ENCODE measurements at places on chromosomes 12 and 14.

DNA sequence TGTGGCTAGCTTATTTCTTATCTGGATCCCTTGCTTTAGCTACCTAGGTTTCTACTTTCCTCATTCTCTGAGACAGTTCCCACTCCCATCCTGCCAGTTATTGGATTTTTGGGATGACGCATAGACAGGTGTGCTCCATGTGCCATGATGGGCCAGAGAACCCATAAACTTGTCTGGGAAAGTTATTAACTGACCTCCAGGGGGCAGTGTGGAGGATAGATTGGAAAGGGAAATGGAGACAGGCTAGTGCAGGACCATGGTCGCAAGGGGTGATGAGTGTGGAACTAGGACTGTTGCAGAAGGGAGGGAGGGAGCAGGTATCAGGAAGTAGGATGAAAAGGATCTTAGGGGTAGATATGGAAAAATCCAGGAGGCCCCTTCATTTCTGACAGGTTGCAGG, 80.3 kb downstream of the ESRRB start:
- DNase-seq = peak; percentile 40

DNA sequence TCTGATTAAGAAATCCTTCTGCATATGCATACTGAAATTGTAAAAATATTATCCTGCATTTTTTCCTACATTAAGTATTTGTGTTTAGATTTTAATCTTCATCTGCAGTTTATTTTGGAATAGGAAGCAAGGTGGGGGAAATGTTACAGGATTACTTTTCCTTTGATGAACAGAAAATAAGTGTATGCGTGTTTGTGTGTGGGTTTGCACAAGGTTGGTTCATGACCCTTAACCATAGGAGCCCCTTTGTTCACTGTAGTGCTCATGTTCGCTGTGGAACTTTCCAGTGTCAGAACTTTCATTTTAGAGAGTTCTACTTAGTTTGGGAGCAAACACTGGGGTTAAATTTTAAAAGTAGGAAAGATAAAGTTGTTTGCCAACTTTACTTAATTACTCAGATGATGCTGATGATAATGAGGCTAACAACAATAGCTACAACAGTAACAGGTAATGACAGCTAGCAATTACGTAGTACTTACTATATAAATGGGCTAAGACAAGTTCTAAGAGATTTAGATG, 6.4 kb upstream of the A2M start:
- no peak for DNase-seq

- no peak for DNase-seq
Measured at GRCh38 chr14:90759370-90760077, 56.7 kb downstream of the TTC7B start.

GRCh38 chr12:120429368-120429767, 8.5 kb upstream of the COX6A1 start:
- no peak for DNase-seq

DNA sequence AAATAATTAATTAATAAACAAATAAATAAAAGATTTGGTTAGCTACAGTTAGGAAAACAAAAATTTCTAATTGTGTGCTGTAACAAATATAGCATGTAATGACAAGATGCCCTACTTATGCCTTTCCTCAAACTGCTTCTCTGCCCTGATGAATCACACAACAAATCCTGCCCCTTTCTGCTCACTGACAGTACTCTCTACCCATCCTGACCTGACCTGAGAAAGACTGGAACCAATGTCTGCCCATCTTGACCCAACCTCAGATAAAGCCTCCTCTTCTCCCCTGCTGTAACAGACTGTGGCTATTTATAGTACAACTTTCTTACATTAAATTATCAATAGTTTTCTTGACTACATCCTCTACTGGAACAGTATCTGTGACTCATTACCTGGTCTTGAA, 43.7 kb downstream of the PPP1R13B start:
- peak; percentile 46 for DNase-seq

DNA sequence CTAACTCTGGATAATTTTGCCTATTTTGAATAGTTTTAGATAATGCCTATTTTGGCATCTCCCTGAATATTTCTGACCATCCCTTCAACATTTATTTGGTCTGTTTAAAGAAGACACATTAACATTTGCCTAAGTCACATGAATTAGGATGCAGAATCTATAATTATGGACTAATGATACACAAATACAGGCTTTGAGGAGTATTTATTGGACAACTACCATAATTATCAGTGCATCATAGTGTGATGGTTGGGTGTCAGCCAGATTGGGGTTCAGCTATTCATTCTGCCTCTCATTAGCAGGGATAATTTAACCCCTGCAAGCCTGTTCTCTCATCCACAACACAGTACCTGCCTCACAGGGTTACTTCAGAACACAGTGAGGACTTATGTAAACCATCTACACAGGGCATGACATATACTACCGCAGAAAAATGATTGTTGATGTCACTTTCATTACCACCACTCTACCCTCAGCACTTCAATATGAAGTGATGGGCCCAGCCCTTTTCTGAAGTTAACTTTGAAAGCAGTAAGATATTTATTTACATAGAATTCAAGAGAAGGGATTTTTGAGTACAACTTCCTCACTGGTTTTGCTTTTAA, 14.4 kb downstream of the PRKCH start:
- no peak for DNase-seq

DNA sequence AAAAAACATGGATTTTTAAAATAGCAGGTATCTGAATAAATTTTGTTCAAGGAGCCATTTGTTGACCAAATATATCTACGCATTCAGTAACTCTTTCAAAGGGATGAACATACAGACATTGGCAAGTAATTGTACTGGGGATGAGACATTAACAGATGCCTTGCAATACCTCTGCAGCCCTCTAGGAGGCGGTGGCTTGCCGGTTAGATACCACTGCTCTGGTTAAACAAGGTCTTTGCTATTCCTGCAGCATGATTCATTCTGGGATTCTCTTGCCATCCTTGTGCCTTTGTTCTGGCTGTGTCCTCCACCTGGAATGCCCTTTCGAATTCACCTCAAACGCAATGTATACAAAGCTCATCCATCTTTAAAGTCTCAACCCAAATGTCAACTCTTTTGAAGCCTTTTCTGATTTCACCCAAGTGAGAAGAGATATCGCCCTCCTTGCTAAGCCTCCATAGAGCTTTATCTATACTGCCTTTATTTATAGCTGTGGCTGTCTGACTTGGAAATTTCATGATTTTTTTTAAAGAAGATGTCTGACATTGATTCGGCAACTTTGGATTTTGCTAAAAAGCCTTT, 131.0 kb upstream of the SRRM4 start:
- DNase-seq = no peak

DNA sequence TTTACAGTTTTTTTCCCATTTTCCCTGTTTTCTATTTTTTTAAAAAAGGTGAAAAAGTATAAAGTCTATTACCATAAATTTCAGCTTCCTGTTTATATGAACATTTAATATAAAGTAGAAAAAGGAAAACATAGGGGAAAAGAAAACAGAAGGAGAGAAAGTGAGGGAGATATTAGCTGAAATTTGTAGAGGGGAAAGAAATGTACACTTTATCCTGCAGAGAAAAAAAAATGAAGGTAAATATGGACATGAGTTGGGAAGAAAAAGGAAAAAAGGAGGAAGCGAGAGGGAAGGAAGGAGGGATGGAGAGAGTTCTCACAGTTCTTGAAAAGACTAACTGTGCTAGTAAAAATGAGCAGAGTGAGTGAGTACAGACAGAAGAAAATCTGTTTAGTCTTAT, 91.6 kb upstream of the BTG1 start:
- DNase-seq = no peak

GRCh38 chr12:55624056-55624455, 12.6 kb upstream of the OR10P1 start:
- no peak for DNase-seq

DNA sequence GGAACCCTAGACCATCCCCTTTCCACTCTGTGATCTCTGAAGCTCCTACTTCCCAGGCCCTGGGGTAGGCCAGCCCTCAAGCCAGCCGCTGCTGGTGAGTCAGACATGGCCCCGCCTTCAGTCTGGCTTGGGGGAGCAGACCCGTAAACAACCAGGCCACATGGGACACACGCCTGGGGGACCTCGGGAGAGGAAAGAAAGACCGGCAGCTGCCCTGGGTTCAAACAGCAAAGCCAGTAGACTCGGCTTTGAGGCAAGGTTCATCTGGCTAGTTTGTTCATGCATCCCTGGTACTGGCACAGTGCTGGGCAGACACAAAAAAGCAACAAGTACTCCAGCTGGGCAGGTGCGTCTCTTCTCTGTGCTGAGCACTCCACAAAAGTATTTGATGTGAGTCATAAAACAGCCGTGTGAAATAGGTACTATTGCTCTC, 101.9 kb downstream of the SETD3 start:
- DNase-seq = peak; percentile 71

DNA sequence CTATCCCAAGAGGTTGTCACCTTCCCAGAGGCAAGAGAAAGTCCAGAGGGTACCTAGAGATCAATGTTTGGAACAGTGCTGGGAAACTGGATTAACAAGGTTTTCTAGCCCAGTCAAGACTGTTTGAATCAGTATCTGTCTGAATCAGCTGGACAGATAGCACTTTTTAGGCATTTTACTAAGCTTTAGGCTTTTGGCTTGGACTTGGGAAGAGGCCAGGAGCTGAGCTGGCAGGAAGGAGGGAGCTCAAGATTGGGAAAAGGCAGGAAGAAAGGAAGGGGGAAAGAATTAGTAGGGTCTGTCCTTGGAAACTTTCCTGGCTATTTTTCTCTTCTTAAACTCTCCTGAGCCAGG, 8.3 kb downstream of the IKZF4 start:
- peak; percentile 52 for DNase-seq

GRCh38 chr12:6265038-6265405, 45.5 kb upstream of the PLEKHG6 start:
- DNase-seq = no peak

Data from AG20443 (cell line).